Activated B cell treated with CpG ODN at 0.5 μM for 24 hours (primary cell): ENCODE measurements at places on chromosomes 7 and 10. TPM values are rescaled to one million over a fixed set of nuclear protein-coding genes. Genes with fewer than 3 reads are reported as not detected.

DNA sequence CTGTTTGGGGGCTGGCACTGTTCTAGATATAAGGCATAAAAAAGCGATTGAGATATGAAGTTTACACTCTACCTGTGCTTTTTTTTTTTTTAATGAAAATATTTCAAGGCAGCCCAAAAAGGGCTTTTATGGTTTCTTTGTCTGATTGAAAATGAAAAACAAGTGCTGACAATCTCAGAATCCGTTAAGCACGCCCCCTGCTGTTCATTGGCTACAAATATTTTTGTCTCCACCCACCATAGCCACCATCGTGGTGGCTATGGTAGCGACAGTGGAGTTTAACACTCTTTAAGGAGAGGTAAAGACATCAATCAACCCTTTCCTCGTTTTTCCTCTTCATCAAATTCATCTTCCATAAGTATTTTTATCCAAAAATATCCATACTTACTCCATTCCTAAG, 94.2 kb downstream of the CD36 start:
- H3K4me1 ChIP-seq, result no peaks in the 10 kb centered on the region
- no peaks in the 10 kb centered on the region for H3K27me3 ChIP-seq

FAM241B gene
- total RNA-seq, result 1.00 and 1.8 TPM in 2 replicates

- H3K4me3 ChIP-seq, result no peak overlapping the region
- H3K36me3 ChIP-seq, result no peaks in the 10 kb centered on the region
- peak overlapping the region; percentile 68 for H3K27ac ChIP-seq
- peaks cover 26% of the 10 kb centered on the region for H3K4me1 ChIP-seq
These were observed 593.6 kb downstream of the GRM8 start for GRCh38 chr7:126659124-126659523.

EPO gene
- not detected in 2 replicates for total RNA-seq

DNA sequence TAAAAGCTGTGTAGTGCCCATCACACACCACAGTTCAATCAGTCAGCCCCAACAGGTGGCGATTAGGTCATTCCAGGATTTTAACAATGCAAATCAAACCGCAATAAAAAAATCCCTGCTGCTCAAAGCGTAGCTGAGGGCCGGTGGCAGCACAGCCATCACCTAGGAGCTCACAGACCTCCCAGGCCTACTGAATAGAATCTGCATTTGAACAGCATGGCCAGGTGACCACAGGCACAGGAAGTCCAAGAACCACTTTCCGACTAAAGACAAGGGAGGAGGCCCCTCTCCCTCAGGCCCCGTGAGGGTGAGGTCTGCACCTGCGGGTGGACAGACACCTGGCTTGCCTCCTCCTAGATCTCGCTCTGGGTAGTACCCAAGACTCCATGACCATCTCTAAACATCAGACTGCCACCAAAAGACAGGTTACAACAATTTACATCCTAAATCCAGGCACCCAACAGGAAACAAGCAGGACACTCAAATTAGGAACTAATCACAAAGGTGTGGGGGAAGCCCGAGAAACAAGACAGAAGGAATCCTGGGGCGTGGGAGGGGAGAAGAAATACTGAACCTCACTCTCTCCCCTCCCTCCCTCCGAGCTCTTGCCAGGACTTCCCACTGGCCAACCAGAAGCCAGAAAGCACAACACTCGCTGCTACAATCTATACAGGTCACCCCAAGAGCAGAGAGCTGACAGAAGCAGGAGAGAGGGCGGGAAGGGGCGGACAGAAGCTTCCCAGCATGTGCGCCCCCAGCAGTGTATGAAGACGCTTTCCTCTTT, 19.2 kb downstream of the GNA12 start:
- H3K4me3 ChIP-seq, result peak overlapping the region; percentile 24
- H3K27ac ChIP-seq, result peak overlapping the region; percentile 51
- no peak for DNase-seq
- peaks cover 18% of the 10 kb centered on the region for H3K36me3 ChIP-seq
- H3K4me1 ChIP-seq, result peaks cover 67% of the 10 kb centered on the region

DNA sequence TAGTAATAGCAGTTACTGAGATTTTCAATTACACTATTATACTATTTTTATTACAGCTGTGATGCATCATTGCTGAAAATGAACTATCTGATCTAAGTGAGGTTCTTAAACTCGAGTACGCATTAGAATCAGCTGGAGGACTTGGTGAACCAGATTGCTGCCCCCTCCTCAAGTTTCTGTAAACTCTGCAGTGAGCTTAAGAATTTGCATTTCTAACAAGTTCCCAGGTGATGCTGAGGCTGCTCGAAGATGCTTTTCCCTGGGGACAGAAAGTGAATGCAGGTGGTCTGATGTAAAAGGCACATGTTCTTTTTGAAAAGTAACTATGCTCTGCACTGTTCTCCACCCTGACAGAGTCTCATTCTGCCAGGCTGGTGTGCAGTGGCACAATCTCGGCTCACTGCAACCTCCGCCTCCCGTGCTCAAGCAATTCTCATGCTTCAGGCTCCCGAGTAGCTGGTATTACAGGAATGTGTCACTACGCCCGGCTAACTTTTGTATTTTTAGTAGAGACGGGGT, 12.5 kb downstream of the RNF133 start:
- H3K27me3 ChIP-seq, result no peaks in the 10 kb centered on the region
- no peak overlapping the region for H3K4me3 ChIP-seq
- no peak overlapping the region for H3K27ac ChIP-seq
- no peaks in the 10 kb centered on the region for H3K4me1 ChIP-seq
- no peak for DNase-seq

TAC1 gene
- total RNA-seq, result not detected in 2 replicates

DNA sequence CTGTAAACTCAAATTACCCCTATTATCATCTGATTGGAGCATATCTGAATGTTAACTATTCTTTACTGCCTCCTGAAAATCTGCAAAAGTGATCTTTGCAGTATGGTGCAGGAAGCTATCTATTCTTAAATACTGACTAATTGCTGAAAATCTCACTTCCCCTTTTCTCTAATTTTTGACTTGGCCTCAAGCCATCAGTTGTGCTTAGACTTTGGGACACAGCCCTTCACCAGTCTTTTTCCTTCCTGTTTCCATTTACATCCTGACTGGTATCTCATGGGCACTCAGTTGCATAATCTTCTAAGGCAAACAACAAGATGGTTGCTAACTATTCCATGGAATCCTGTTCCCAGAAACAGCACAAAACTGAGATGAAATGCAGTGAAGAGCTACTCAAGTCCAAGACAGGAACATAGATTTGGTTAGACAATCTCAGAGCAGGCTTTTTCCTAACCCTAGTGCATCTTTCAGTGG, 228.5 kb downstream of the SORCS1 start:
- no peak overlapping the region for H3K27ac ChIP-seq
- no peaks in the 10 kb centered on the region for H3K36me3 ChIP-seq
- no peak for DNase-seq
- H3K27me3 ChIP-seq, result no peaks in the 10 kb centered on the region

DNA sequence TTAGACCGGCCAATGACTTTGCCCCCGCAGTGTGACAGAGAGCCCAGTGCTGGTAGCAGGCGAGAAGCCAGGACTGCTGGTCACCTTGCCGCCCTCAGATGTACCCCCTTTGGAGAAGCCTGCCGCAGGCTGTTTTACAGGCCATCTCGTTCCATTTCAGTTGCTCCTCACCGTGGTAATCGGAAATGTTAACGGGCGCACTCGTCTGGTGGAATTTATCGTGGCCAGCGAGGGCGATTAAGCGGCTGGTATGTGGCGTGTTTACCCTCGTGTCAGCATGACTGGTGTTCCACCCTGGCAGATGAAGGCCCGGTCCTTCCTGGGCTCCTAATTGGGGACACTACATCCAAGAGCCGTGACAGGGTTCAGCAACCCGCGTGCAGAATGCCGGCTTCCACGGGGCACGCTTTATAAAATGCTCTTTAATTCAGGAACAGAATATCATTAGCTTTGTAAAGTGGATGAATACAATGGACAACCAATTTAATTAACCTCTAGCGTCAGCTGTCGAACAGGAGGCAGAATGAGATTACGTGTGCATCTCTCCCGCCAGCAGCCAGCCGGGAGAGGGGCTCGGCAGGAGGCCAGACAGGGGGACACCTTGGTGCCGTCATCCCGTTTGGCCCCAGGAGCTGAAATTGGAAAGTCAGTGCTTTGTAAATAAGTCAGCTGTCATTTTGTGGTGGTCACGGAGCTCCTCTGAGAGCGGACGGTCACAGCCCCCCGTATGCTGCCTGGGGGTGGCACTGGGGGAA, 108.3 kb downstream of the NKX6-2 start:
- no peaks in the 10 kb centered on the region for H3K27me3 ChIP-seq
- H3K4me3 ChIP-seq, result no peak overlapping the region
- no peak for DNase-seq
- no peaks in the 10 kb centered on the region for H3K4me1 ChIP-seq
- no peak overlapping the region for H3K27ac ChIP-seq
- peaks cover 35% of the 10 kb centered on the region for H3K36me3 ChIP-seq

PRR15 gene
- total RNA-seq, result not detected in 2 replicates

DNA sequence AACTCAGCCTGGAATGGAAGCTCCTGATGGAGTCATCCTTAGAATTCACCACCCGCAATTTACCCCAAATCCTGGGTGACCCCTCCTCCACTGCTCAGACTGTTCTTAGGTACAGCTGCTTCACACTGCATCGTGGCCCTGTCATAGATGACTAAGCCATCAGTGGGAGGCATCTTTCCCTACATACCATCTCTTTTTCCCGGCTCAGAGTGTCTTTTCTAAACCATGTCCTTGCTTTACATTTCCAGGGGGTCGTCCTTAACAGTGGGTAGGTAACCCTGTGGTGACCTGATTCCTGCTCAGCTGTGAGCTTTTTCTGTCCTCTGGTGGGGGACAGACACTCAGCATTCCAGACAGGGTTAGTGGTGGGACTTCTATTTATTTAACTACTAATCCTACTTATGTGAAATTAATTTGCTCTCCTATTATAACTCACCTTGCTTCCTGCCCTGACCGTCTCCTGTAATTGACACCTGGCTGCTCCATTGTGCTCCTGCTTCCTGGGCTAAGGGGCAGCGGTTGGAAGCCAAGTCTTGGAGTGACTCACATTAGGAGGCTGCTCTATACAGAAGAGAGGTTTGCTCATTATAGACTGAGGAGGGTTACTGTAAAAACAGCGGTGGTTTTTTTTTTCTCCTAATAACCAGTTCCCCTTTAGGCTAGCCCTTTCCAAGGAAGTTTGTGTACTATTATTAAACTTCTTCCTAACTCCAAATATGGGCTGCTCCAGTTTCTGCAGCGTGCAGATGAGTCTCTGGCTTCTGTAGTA, 40.6 kb downstream of the PYROXD2 start:
- no peak for DNase-seq
- no peak overlapping the region for H3K27ac ChIP-seq
- H3K4me1 ChIP-seq, result no peaks in the 10 kb centered on the region
- H3K36me3 ChIP-seq, result no peaks in the 10 kb centered on the region
- peaks cover 12% of the 10 kb centered on the region for H3K27me3 ChIP-seq
- no peak overlapping the region for H3K4me3 ChIP-seq

DNA sequence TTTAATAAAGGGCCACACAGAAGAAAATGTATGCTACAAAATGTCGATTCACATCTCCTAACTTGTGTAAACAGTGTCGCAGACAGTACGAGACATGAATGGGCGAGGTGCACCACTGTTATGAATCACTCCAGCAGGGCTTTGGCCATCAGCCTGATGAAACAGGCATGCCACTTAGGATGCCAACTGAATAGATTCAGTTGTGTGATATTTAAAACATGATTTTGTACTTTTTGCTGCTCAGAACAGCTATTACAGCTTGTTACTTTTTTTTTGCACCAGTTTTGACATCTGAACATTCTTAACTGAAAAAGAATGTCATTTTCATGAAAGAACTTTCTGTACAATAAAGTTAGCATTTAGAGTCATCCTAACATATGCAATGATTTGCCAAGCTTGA, 138.1 kb downstream of the VTI1A start:
- no peak for DNase-seq
- no peak overlapping the region for H3K27ac ChIP-seq
- H3K27me3 ChIP-seq, result no peaks in the 10 kb centered on the region

GRCh38 chr10:74901301-74901700, 74.9 kb downstream of the KAT6B start:
- no peak overlapping the region for H3K4me3 ChIP-seq
- no peak for DNase-seq
- H3K27ac ChIP-seq, result no peak overlapping the region
- H3K4me1 ChIP-seq, result peaks cover 49% of the 10 kb centered on the region
- H3K36me3 ChIP-seq, result peaks cover 3% of the 10 kb centered on the region
